Kidney epithelial cell (primary cell): ENCODE measurements at places on chromosomes 16 and 17. TPM values are rescaled to one million over a fixed set of nuclear protein-coding genes. Genes with fewer than 3 reads are reported as not detected.
A peak's percentile ranks its signal among the peaks of the same experiment; 100 is the strongest.

GRCh38 chr16:27486344-27486743 is 63.4 kb downstream of the GTF3C1 start:
- no peak for DNase-seq

GRCh38 chr17:62933501-62934385 is 32.3 kb upstream of the TANC2 start:
- DNase-seq, result no peak

GRCh38 chr17:13415871-13416416 is 185.8 kb downstream of the HS3ST3A1 start:
- no peak for DNase-seq

- DNase-seq, result no peak
These were observed 1.9 kb upstream of the MT1B start for GRCh38 chr16:56649820-56650219.

The MVP gene
- total RNA-seq, result 194 and 209 TPM in 2 replicates

DNA sequence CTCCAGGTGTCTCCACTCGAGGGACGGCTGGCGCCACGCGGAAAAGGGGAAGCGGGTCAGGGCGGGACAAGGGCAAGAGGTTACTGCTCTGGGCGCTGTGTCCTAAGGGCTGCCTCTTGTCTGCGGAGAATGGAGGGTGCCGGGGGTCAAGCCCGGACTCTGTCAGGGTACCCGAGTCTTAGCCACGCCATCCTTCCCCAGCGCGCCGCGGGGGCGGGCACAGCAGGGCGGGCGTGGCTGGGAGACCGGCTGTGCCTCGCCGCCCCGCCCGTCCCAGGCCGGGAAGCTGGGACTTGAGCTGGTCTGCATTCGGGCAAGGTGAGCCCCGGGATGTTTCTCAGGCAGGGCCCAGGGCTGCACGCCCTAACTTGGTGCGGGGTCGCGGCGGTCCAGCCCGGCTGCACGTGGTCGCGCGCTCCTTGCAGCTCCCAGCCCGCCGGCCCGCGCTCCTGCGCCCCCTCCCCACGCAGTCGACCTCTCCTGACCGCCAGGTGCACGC is 6.2 kb upstream of the ACTG1 start:
- DNase-seq, result no peak

The UTS2R gene
- total RNA-seq, result not detected in 2 replicates

The POLR3K gene
- total RNA-seq, result 5.5 and 7.8 TPM in 2 replicates

- DNase-seq, result no peak
These were observed 142.9 kb downstream of the RAB11FIP4 start for GRCh38 chr17:31534223-31534888.

DNA sequence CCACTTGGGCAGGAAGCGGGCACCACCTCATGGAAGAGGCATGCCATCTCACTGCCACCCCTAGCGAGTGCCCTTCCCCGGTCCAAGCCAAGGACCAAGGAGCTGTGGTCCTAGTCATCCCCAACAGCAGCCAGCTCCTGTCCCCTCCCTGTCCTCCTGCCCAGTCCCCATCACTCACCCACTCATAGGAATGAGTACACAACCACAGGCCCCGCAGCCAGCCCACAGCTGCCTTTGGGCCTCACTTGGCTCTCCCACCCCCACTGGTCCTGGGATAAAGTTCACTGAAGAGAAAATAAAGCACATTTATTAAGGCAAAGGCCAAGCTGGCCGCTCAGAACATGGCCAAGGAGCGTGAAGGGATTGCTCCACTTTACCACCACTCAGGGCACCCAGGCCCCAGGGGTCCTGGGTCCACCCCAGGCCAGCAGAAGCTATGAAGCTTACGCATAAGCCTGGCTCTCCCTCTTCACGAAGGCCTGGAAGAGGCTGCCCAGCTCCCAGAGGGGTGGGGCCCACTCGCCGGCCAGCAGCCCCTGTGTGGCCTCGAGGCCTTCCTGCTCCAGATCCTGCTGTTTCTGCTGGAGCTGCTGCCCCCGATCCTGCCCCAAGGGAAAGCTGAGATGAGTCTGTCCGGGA is 3.6 kb downstream of the SCRN2 start:
- DNase-seq, result no peak

- DNase-seq, result no peak
These were observed 72.0 kb upstream of the LGALS9 start for GRCh38 chr17:27558842-27559505.

DNA sequence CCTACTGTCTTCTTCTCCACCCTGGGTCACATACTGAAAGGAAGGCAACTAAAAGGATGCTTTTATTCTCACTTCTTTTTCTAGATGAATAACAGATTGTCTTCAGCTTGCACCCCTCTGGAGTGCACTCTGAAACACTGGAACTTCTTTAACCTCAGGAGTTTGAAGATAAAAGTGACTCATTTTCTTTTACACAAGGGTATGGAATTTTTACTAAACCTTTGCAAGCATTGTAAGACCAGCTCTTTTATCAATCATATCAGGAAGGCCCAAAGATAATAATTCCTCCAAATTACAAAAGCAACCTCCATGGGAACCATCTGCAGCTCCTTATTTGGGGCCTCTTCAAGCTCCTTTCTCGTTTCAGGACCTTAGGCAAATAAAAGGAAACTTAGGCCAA is 193.5 kb upstream of the KIF2B start:
- no peak for DNase-seq

DNA sequence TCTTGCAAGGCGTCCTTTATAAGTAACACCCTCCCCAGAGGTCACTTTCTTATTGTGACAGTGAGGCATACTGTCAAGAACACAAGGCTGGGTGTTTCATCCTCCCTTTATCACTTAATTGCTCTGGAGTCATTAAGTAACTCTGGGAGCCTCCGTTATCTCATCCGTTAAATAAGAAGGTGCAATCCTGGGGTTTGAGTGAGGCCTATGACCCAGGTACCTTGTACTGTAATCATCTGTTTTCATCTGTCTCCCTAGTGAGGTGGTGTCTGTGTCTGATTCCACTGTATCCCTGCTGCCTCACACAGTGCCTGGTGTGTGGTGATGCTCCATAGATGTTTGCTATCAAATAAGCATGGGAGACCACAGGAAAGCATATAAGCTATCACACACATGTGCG is 17.7 kb downstream of the TNS4 start:
- no peak for DNase-seq

The ARL5C gene
- not detected in 2 replicates for total RNA-seq

DNA sequence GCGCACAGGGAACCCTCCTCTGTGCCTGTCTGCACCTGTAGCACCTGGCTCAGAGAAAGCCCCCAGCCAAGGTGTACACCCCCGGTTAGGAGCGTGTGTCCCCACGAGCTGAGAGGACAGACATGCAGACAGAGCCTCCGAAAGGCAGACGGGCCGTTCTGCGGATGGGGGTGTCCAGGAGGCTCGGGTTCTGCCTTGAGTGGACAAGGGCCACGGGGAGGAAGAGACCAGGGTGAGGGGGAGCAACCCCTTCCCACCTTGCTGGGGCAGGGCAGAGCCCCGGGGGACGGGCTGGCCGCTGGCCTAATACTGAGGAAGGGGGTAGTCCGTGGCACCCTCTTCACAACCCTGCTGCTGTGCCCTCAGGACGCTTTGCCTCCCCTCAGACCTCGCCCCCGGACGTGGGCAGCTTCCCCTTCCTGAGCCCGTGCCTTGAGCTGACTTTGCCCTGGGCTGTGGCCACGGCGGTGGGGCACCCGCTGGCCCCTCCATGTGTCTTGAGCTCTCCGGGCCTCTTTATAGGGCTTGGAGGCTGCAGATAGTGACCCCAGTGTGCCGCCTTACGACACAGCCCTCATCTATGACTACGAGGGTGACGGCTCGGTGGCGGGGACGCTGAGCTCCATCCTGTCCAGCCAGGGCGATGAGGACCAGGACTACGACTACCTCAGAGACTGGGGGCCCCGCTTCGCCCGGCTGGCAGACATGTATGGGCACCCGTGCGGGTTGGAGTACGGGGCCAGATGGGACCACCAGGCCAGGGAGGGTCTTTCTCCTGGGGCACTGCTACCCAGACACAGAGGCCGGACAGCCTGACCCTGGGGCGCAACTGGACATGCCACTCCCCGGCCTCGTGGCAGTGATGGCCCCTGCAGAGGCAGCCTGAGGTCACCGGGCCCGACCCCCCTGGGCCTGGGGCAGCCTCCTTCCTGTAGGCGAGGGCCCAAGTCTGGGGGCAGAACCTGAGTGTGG is 5.7 kb downstream of the SLC22A31 start:
- no peak for DNase-seq

DNA sequence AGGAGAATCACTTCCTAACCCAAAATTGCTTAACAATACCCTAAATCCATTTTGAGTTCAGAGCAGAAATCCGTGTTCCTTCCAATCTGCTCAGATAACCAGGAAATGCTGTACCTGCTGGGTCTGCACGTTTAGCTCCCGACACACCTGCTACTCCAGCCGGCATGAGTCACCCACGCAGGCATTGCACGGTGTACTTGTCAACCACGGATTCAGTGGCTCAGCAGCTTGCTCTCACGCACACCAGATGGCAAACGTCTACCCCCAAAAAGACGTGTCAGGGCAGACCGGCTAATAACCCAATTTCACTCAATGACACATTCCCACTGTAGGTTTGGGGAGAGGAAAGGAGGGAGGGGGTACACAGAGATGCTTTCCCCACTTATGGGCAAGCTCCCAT is 468.1 kb downstream of the SOX9 start:
- DNase-seq, result peak; percentile 83

DNA sequence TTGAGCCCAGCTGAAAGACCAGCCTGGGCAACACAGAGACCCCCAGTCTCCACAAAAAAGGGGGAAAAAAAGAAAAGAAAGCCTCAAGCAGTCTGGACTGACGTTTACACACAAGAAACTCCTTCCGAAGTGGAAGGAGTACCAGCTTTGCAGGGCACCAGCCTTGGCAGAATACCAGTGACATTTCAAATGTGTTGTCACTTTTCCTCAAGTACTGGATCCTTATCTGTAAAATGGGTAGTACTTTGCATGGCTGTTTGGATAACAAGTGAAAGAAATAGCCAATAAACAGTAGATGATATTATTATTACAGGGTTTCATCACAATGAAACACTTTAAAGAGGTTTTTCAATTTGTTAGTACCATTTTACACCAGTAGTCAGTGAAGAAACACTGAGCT is 14.2 kb downstream of the YWHAE start:
- DNase-seq, result no peak

GRCh38 chr16:2422123-2422867 is 7.0 kb upstream of the CCNF start:
- DNase-seq, result no peak

The TMC7 gene
- total RNA-seq, result 0.75 and 1.6 TPM in 2 replicates

The TP53TG3 gene
- total RNA-seq, result not detected in 2 replicates

The ABCC3 gene
- total RNA-seq, result 0.82 and 1.3 TPM in 2 replicates

- DNase-seq, result no peak
These were observed 4.3 kb downstream of the PER1 start for GRCh38 chr17:8147805-8148404.

DNA sequence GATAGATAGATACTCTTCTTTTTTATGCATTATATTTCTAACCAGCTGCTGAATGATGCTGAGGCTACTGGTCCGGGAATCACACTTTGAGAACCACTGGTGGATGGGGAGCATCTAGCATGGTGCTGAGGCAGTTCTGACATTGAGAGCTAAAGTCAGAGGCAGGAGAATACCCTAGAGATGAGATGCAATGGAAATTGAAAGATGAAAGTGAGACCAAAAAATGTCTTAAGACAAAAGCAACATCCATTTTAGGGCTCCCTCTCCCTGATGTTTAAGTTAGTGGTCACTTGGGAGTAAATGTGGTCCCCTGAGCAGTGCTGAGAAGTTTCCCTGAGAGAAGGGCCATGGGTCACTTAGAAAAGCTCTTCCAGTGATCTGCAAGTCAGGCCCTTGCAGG is 6.8 kb downstream of the PCTP start:
- DNase-seq, result no peak

DNA sequence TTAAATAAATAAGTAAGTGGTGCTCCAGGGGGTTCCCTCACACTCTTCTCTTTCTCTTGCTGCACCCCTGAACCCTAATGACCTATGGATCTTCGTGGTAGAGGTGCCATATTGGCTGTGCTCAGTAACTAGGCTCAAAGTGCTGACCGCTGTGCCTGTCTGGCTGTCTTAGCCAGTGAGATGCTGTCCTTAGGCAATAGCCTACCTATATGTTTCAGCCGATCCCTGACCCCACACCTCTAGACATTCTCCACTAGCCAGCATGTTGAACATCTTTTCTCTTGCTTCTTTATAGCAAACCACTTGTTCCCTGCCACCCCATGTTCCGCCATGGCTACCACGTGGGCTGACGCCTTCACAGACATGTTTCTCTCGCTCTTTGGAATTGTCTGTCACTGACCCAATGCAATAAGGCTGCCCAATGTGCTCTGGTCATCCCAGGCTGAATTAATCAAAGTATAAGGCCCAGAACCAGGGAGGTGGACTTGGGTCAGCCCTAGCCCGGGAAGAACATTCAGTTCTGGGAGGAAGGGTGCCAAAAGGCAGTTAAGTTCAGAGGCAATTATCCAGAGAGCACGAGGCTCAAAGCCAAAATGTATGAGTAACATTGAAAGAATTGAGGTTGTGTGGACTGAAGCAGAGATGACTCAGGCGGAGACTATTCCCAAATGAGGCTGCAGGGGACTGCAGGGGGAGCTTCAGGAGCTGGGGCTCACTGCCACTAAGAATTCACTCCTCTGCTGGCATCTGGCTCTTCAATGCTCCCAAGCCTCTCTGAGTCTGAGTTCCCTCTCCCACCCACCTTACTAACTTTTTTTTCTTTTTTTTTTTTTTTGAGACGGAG is 28.7 kb upstream of the TNRC6A start:
- peak; percentile 95 for DNase-seq

The BCAR1 gene
- total RNA-seq, result 93.8 and 119 TPM in 2 replicates

The FZD2 gene
- total RNA-seq, result 8.1 and 11.2 TPM in 2 replicates

DNA sequence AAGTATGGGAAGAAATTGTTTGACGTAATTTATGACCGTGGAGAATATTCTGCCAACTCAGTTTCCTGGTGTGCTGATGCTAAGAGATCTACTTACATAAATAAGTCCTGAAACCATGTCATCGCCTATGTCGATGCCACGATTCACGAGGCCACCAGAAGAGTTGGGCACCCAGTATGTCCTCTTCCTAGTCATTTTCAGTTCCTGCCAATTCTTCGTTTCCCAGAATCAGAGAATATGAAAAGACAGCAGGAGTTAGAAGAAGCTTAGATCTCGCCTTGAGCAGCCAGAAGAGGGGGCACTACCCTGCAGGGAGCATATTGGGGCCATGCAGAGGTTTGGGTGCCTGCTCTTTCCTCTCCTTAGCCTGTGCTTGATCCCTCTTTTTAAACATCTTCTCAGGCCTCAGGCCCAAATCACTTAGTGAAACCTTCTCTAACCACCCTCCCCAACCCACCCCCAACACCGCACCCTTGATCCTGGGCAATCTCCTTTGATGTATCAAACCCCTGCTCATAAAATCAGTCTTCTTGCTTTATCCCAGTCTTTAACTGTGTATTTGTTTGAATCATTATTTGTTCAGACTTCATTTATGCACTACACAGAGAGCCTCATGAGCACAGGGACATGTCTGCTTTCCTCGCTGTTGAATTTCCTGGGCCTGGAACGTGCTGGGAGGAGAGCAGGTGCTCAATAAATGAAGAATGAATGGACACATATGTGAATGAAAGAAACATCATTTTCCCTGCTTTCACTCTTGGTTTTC is 12.2 kb upstream of the LONP2 start:
- no peak for DNase-seq

- DNase-seq, result no peak
These were observed 17.2 kb downstream of the C16orf86 start for GRCh38 chr16:67683767-67684166.

GRCh38 chr17:58010067-58010799 is 3.2 kb upstream of the SRSF1 start:
- no peak for DNase-seq
